ENCODE measurements at places on chromosomes 11 and 22.

DNA sequence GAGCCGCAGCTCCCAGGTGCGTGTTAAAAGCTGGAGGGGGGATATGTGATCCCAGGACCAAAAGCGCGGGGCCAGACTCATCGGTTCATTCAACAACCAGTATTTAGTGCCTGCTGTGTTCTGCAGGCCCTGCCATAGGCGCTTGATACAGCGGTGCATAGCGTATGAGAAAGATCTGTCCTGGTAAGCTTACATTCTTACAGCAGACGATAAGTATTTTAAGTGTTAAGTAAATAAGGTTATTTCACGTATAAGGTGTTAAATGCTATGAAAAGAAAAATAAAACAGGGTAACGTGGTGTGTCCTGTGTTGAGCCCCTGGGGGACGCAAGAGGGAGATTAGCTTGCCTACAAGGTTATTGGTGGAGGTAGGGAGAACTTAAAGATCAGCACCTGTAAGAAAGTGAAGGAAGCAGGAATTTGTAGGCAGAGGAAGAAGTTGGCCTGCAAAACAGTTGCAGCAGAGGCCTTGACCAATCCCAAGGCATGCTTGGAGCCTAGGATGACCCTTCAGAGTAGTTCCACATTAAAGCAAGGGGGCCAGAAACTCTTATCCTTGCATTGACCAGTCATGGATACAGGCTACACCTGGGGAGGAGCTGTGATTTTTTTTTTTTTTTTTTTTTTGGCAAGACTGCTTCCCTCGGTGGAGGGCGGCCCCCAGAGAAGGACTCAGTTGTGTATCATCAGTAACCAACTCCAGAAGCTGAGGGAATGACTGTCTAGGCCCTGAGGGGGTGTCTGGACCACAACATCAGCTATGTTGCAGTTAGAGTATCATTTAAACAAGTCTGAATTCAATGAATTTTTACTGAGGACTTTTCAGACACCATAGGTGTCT is 487 bp upstream of the LIPT2 start:
- no peak for DNase-seq

- DNase-seq: no peak
Observed at GRCh38 chr22:23803001-23803819, 16.4 kb downstream of the SMARCB1 start.

GRCh38 chr22:32342977-32343376 is 14.7 kb upstream of the RFPL3 start:
- no peak for DNase-seq

DNA sequence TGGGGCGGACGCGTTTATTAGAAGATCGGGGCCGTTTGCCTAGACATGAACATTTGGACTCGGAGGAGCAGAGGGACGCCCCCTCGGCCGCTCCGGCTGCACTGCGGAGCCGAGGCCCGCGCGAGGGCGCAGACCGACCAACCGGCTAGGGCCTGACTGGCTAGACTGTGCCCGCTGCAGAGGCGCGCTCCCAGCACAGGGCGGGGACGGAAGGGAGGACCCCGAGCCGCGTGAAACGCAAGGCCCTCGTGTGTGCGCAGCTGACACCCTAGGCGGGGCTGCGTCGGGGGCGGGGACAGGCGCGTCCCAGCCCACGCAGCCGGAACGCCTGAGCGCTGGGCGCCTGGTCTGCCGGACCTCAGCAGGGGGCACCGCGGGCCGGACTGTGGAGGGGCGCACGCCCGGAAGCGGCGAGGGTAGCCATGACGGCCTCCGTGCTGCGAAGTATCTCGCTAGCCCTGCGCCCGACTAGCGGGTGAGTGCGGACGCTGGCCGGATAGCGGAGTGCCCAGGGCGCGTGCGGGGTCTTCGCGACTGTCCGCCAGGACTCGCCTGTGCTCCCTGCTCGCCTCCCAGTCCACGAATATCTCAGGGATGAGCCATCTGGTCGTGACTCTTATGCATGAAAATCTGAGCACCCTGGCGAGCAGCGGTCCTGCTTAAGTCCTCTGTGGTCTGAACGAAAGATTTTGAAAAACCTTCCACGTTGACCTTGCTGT is at the start of gene MRPL40:
MRPL40 (plus strand) TSS at position 413 of the 719 bp plus-strand sequence; CDS start at position 423, 10 bp downstream.
- peak; percentile 92 for DNase-seq

GRCh38 chr11:134032043-134032442 is 36.8 kb upstream of the JAM3 start:
- DNase-seq: no peak

DNA sequence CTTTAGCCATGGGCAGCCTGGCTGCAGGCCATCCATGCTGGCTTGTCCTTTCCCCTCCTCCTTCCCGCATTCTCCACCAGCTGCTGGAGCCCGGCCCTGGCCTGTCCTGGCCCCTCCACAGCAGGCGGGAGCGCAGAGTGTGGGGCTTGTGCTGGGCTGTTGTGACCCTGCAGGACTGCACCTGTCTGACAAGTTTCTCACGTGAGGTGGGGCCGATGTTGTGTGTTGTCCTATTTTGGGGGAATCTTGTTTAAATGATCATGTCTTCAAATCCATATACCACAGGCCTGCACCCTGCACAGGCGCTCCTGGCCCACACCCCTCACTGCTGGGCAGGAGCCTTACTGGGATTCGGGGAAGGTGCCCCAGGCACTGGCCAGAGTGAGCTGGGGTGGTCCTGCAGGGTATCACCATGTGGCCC is 30.4 kb downstream of the TBC1D22A start:
- DNase-seq: no peak

Measured in stimulated activated CD4-positive, alpha-beta T cell treated with anti-CD3 and anti-CD28 coated beads, Interleukin-4, amount 100 ng/mL, for 48 hours (primary cell).